Activated T-helper 17 cell treated with anti-CD3 and anti-CD28 coated beads, Interleukin-2, amount 50 U/mL, for 72 hours (primary cell): ENCODE measurements at places on chromosomes 2 and 18. TPM values are rescaled to one million over a fixed set of nuclear protein-coding genes. Genes with fewer than 3 reads are reported as not detected.

- no peak for ATAC-seq
Observed at GRCh38 chr2:30956995-30957394, 149.7 kb upstream of the CAPN13 start.

Gene RIT2
- total RNA-seq, result not detected

Gene SP140L
- total RNA-seq, result 45.1 TPM

Gene FNDC4
- 0.21 TPM for total RNA-seq
